A549 treated with CpdA at 1 μM for 4 hours (cell line): ENCODE measurements at places on chromosomes 2 and 18. TPM values are rescaled to one million over a fixed set of nuclear protein-coding genes. Genes with fewer than 3 reads are reported as not detected.

The NETO1 gene
- total RNA-seq: not detected in 5 replicates

The PROM2 gene
- 0.15 TPM in 1 of 5 replicates, not detected in the others for total RNA-seq

The CYP27C1 gene
- 3.3 to 6.2 TPM (median 4.4 TPM) in 5 replicates for total RNA-seq

The KCNK3 gene
- 0.84 to 1.5 TPM (median 1.2 TPM) in 5 replicates for total RNA-seq
